Non-pigmented ciliary epithelial cell (primary cell): ENCODE measurements at places on chromosomes 3 and 15.

DNA sequence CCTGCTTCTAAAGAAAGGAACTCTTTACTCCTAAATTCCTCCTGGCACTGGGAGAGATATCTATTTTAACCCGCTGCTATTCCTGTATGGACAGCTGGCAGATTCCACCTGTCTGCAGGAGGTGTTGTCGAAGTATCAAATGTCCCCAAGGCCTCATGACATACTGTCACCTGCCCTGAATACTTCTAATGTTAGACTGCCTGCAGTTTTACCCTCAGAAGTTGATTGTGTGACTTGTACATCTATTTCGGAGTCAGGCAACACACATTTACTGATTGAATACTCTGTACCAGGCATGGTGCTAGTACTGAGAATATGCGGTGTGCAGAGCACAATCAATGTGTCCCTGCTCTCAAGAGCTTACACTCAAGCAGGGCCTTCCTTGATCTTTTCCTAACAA, 38.6 kb downstream of the PDZRN3 start:
- DNase-seq = no peak

DNA sequence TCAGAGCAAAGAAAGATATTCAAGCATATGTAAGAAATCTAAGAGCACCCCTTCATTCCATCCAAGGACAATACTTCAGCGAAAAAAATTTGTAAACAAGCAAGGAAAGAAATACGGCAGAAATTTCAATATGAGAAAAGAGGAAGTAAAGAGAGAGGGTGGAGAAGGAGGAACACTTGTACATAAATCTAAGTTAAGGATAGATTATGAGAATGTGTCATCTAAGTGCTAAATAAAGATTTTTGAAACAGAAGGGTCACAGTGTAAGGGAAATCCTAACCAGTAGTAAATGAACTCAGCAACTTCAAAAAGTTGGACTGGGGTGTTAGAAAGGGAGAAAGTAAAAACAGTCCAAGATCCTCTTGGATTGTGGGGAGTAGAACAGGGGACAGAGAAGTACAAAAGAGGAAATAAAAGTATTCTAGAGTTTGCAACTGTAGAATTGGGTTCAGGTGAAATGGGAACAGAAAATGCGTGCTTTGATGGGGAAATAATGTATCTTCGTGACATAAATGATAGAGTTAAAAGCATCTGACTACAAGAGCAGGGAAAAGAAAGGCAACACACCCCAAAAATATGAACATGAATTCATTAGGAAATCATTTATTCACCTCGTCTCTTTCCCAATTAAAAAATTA, 68.5 kb upstream of the ATP13A5 start:
- no peak for DNase-seq

DNA sequence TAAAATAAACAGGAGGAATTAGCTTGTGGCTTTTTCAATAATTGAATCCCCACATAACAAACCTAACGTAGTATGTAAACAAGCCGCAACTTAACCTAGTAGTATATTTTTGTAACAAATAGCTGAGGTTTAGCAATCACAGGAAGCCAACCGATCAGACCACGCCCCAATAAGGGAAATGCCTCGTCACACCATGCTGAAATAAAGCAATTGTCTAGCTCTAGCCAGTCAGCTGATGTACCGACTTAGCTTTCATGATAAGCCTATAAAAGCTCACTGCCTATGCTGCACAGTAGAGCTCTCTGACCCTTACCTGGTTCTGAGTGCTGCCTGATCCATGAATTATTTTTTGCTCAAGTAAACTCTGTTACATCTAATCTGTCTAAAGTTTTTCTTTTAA, 208.9 kb downstream of the ROBO1 start:
- no peak for DNase-seq

GRCh38 chr15:39631357-39631756, 50.5 kb downstream of the THBS1 start:
- DNase-seq = peak; percentile 55
